ENCODE measurements at places on chromosomes 2 and 18.

DNA sequence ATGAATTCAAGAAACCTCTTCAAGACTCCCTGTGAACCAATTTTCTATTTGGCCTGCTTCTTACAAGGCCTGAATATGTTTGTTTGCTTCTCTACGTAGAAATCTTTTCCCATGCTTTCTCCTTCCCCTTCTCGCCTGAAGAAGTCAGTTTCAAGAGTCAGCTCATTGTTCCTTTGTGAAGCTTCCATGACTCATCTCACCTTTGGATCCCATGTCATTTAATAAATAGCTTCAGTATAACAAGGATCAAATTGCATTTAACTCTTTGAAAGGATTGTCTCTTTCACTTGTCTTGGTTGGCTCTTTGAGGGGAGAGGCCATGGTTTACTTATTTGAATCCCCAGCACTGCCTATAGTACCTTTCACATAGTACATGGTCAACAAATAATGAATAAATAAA is 28.4 kb downstream of the CPS1 start:
- DNase-seq: no peak

- no peak for DNase-seq
Measured at GRCh38 chr2:46241344-46241743, 55.9 kb upstream of the EPAS1 start.

- no peak for DNase-seq
Measured at GRCh38 chr2:13669607-13670006, 952.9 kb downstream of the TRIB2 start.

- no peak for DNase-seq
Measured at GRCh38 chr2:127464470-127465257, 46.4 kb downstream of the PROC start.

GRCh38 chr18:3595369-3596273 is 145.6 kb downstream of the TGIF1 start:
- no peak for DNase-seq

- DNase-seq: no peak
Measured at GRCh38 chr2:186382932-186383331, 103.1 kb upstream of the ZC3H15 start.

GRCh38 chr2:216740557-216741222 is 45.3 kb upstream of the IGFBP5 start:
- no peak for DNase-seq

DNA sequence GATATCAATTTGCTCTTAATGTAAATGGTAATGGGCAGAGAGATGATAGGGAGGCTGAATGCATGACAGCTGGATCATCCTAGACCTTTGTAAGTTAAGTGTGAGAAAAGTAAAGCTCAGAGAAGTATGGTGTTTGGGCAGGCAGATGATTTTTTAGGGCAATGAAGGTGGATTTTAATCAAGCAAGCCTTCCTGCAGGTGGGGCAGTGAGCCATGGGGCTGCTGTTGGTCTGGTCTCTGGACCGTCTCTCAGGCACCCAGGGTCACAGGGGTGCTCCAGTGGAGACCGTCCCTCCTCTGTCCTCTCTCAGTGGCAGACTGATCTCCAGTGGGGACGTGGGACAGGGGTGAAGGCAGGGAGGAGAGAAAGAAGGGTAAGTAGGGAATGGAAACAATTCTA is 69.8 kb upstream of the STK17B start:
- DNase-seq: no peak

- no peak for DNase-seq
Measured at GRCh38 chr18:45957100-45957499, 10.0 kb downstream of the EPG5 start.

GRCh38 chr18:23924813-23925212 is 89.7 kb upstream of the TTC39C start:
- no peak for DNase-seq

GRCh38 chr2:117321816-117322215 is 492.7 kb upstream of the DDX18 start:
- DNase-seq: no peak

DNA sequence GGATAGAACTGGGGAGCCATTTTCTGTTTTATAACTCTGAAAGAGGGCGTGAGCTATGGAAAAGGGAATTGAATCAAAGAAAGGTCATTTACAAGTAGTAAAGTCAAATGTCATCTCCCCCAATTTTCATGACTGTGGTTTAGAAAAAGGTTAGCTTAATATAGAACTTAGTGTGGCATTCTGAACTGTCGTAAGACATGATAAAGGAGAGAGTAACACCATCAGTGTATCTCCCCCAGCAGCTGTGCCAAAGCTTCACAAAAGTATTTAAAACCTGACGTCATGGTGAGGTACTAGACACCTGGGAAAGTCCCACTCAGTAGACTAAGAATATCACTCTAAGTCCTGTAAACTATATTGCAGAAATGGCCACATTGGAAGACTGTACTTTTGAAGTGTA is 5.8 kb upstream of the IKZF2 start:
- DNase-seq: no peak

DNA sequence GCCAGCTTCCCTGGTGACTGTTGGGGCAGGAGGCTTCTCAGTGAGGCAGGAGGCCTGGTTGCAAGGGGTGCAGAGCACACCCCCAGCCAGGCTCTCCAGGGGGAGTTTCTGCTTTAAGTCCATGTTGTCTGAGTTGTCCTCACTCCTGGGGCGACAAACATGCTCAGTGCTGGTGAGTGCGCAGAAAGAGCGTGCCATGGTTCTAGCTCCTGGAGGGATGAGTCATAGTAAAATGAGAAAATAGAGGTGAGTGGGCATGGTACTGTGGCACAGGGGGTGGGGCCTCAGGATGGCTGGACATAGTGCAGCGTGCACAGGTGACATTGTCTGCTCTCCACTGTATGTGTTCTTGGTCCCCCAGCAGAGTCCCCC is 457.2 kb upstream of the HS6ST1 start:
- no peak for DNase-seq

DNA sequence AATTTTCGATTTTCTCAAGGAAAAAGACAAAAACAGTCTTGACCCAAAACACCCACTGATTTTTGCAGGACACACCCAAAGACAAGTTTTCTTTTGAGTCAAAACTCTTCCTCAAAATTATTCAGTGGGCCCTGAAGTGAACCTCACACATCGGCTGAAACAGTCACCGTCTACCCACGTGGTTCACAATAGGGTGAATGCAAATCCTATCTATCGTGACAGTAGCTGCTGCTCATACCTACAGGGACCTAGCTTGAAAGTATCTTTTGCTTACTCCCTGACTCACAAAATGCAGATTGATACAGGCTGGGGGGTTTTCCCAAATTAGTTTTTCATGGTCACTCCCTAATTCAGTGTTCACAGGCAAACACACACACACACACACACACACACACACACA is 10.7 kb upstream of the CD226 start:
- no peak for DNase-seq

- DNase-seq: no peak
Measured at GRCh38 chr2:188571543-188572303, 280.0 kb downstream of the GULP1 start.

- peak; percentile 19 for DNase-seq
Measured at GRCh38 chr18:63177919-63178821, 141.4 kb downstream of the BCL2 start.

GRCh38 chr2:233470839-233471238 is 95.7 kb downstream of the USP40 start:
- no peak for DNase-seq

DNA sequence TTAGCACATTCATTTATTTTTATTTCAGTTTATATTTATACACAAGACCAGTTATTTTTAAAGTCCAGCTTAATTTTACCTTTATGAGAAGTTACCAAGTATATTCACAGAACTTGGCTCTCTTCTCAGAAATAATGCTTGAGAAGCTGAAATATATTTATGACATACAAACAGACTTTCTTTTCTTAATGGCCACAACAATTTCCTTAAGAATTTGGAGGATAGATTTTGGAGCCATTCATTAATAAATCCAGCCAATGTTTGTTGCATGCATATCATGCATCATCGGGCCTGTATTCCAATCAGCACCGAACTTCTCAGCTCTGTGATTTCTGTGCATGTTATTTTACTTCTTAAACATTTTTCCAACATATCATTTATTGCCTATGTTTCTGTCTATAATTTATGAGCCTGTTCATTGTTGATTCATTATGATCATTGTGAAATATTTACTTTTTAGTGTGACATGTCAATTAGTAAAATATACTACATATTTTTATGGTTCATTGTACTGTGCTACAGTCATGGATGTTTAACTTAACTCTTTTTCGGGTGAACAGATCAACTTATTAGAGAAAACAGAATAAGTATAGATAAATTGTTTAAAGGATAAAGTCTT is 3.5 kb downstream of the GULP1 start:
- no peak for DNase-seq

DNA sequence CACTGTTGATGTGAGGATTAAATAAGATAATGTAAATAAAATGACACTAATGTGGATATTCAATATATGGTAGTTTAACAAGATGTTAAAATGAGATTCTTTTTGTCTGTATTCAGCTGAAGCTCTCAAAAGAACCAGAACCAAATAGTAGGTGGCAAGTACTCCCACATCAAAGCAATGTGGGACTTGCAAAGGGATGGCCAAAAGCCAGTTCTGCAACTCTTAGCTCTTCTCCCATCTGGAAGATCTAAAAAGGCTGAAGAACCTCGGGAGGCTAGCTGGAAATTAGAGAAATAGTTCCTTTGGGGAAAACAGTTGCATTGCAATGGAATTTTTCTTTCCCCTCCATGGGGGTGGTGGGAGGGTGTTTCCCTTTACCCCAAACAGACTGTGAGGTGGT is 48.7 kb downstream of the FBXO48 start:
- no peak for DNase-seq

DNA sequence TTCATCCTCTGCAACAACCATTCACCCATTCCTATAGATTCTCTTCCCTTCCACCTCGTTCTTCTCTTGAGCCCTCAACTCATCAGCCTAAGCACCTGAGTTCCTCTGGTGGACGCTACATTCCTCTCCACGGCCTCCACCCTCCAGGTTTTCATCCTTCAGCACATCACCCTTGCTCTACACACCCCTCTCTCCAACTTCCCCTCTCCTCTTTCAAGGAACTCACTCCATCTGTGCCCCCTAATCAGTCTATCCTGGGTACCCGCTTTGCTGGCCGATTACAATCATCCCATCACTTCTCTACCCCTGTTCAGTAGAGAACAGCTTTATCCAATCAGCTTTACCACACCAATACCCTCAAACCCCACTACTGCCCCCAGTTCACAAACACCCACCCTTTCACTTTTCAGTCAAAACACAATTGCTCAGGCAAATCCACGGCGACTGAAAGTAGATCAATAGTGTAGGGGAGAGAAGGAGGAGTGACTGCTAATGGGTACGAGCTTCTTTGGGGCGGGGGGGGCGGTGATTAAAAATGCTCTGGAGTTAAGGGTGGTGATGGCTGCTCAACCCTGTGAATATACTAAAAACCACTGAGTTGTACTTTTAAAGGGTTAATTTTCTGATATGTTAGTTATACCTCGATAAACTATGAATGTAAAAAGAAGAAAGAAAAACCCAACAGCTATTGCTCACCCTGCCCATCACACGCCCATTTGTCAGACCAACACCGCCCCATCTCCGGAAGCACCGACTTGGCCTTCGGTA is 857 bp downstream of the DYM start:
- DNase-seq: no peak

DNA sequence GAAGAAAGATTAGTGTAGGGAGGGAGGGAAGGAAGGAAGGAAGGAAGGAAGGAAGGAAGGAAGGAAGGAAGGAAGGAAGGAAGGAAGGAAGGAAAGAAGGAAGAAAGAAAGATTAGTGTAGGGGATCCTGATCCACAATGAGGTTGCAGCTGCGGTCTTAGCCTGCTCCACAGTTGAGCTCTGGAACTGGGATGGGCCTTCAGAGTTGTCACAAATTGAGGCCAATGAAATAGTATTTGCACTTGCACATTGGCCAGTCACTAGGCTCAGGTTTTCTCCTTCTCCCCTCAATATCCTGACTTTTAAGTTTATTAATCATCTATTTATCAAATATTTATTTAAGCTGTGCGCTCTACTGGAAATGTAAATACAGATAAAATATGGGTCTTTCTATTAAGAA is 34.3 kb downstream of the DOK6 start:
- DNase-seq: no peak

- DNase-seq: no peak
Measured at GRCh38 chr2:60567919-60568768, 14.7 kb upstream of the BCL11A start.

GRCh38 chr2:231985823-231986261 is 24.3 kb downstream of the DIS3L2 start:
- peak; percentile 31 for DNase-seq

GRCh38 chr2:25491966-25492532 is 150.3 kb upstream of the DNMT3A start:
- DNase-seq: no peak

GRCh38 chr18:49813069-49813318 is 339 bp downstream of the ACAA2 start:
- DNase-seq: no peak

DNA sequence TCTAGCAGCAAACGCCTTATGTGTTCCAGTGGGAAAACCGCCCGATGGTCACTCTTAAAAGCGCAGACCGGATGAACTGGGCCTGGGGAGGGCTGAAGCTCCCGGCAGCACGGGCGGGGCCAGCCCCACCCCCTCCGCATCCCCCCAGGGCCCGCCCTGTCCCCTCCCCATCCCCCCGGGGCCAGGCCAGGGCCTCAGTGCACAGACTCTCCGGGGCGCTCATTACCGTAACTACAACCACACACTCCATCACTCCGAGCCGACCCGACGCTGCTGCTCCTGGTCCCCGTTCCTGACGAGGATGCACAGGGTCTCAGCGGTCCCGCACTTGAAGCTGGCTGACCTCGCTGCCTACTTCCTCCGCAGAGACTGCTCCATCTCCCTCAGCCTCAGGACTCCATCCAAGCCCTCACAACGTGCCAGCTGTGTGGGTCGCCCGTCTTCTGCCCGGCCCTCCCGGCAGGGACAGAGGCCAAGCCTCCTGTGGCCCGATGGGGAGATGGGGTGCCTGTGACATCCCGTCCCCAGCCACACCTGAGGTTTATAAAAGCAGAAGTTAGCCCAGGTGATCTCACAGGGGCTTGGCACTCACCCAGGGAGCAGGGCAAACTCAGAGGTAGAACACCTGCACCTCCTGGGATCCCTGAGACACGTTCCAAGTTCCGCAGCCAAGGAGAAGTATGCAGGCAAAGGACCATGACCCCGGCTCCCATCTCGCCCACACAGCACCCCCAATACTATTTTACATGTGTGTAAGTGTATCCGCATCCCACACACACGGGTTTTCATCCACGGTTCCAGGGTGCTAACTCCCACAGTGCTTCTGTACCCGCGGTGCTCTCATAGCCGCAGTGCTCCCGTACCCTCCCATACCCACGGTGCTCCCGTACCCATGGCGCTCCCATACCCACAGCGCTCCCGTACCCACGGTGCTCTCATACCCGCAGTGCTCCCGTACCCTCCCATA is 36.0 kb downstream of the SLC66A2 start:
- DNase-seq: no peak

GRCh38 chr18:63619661-63620060 is 24.4 kb downstream of the SERPINB4 start:
- no peak for DNase-seq

- DNase-seq: no peak
Measured at GRCh38 chr2:15858466-15858865, 81.9 kb upstream of the MYCN start.

GRCh38 chr18:456361-457139 is 44.0 kb downstream of the COLEC12 start:
- DNase-seq: no peak

GRCh38 chr2:240477916-240478315 is 42.5 kb downstream of the GPC1 start:
- no peak for DNase-seq

- no peak for DNase-seq
Measured at GRCh38 chr2:58101500-58101899, 54.9 kb downstream of the VRK2 start.

- no peak for DNase-seq
Measured at GRCh38 chr2:180646756-180647155, 333.6 kb upstream of the UBE2E3 start.

Measured in HEK293T (cell line).